ENCODE measurements at places on chromosomes 13 and 19.

DNA sequence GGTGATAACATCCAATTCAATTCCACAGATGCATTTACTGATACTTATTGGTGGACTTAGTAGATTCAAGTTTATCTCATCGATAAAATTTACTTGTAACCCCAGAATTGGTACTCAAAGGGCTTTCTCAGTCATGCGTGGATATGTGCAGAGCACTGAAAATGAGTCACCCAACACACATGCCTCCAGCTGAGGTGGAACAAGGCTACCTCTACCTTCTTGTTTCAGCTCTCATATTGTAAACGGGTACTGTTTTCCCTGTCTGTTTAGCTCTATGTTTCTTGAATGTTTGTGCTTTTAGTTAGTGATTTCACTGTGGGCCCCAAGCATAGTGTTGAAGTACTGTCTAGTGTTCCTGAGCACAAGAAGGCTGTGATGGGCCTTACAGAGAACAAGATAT, 1.5 kb downstream of the LRRC63 start:
- DNase-seq, result no peak

DNA sequence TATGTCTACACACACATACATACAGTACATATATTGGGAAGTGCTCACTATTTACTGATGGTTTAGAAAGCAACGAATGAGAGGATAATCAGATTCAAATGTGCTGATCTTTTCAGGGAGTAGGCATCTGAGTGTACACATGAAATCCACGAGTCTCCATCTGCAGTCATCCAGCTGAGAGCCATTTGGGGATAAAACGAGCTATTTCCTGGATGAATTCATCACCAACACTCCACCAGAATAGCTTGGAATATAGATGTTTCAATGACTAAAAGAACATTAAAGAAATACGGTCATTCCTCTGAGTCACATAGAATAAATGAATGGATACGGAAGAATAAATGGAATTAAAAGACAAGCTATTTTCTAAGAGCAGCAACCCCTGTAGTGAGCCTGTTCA, 721.6 kb upstream of the ARGLU1 start:
- no peak for DNase-seq

DNA sequence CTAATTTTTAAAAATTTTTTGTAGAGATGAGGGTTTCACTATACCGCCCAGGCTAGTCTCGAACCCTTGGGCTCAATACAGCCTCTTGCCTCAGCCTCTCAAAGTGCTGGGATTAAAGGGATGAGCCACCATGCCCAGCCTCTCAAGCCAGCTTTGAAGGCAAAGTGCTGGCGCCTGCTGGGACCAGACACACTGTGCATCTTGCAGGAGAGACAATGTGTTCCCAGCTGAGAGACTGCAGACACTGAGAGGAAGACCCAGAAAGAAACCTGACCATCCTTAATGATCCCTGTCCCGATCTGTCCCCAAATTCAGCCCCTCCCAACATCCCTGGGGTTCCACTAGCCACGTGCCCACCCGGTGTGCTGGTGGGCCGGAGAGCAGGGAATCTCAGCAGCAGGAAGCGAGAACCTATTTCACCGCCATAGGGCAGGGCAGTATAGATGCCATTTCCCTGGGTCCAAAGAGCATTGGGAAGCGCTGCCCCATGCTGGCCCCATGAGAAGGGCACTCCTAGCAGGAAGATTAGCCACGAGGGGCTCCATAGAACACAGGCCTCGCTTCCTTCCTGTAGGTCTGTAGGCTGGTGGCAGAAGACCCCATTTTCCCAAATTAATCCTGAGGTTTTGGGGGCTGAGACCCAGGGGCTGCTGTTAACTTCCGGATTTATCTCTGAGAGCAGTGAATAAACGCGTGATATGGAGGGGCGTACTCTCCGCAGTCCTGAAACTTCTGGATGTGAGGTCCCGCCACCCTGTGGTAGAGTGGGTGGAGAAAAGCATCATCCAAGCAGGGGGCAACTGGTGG, 968 bp downstream of the RAVER1 start:
- DNase-seq, result no peak

DNA sequence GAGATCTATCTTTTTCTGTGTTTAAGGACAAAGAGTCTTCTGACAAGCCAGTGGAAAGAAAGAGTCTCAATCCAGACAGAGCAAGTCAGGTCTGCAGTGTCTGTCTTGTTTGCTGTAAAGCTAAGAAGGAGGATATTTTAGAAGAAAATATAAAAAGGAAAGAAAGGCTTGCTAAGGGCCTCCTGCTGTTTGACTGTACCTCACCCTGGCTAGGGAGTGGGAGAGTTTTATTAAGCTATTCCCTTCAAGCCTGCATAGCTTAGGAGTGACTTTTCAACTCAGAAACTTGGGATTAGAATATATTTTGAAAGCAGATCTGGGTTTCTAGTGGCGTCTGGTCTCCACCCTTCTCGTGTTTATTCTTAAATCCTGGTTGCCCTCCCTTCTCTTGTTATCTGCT, 460.0 kb downstream of the COG6 start:
- no peak for DNase-seq

DNA sequence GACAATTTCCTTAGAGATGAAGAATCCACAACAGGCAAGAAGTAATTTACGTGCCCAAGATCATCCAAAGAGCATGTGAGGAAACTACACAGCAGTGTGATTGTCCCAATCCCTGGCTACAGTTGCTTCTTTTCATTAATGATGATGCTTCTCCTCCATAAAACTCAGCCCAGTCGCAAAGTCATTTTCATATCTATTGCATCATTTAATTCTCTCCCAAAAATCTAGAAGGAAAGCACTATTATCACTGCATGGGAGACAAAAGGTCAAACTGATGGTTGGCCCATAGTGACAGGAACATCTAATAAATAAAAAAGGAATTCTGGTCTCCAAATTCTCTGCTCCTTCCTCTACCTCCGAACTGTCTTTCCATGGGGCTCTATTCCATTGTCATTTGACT, 103.5 kb upstream of the SERP2 start:
- no peak for DNase-seq

DNA sequence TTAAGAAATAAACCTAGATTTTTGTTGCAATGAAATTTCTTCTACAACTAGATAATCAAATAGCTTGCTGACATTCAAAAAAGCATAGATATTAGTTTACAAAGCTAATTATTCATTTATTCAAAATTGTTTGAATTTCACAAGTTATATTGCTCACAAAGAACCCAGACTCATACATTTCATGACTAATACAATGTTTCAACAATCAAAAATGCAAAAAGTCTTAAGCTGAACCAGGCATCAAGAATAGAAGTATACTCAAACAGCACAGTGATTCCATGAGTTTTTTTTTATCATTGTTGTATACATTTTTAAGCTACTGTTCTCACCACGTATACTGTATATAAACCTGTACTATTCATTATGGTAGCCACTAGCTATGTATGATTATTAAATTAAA, 51.0 kb downstream of the DIAPH3 start:
- no peak for DNase-seq

GRCh38 chr13:44306371-44307192, 67.0 kb upstream of the SERP2 start:
- DNase-seq, result no peak

Measured in activated CD8-positive, alpha-beta memory T cell treated with anti-CD3 and anti-CD28 coated beads, Interleukin-2, amount 50 U/mL, for 4 hours (primary cell).